ENCODE measurements at places on chromosomes 7 and 10.

DNA sequence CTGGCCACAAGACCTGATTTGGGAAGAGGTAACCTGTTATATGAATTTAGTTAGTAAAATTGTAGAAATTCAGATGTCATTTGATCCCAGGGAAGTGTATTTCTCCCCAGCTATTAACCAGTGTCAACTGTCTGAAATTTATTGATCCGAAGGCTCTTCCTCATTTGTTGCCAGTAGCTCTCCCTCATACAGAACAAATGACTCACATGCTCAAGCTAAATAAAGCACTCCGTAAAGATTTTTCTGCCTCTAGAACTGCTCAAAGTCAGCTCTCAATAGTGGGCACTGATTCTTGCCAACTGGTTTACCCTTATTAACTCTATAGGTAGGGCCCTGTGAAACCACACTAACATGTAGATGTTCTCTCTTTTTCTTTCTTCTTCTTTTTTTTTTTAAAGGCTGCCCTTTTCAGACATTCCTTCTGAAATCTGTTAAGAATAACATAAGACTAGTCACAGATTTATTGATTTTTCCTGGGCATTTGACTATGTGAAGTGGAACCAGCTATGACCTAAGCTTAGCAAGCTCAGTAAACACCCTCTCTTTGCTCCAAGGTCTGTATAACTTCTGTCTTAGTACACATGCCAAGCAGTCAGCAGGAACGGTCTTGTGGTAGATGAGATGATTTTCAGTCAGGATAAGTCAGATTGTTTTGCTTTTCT is 21.8 kb downstream of the RPA3 start:
- DNase-seq: no peak

DNA sequence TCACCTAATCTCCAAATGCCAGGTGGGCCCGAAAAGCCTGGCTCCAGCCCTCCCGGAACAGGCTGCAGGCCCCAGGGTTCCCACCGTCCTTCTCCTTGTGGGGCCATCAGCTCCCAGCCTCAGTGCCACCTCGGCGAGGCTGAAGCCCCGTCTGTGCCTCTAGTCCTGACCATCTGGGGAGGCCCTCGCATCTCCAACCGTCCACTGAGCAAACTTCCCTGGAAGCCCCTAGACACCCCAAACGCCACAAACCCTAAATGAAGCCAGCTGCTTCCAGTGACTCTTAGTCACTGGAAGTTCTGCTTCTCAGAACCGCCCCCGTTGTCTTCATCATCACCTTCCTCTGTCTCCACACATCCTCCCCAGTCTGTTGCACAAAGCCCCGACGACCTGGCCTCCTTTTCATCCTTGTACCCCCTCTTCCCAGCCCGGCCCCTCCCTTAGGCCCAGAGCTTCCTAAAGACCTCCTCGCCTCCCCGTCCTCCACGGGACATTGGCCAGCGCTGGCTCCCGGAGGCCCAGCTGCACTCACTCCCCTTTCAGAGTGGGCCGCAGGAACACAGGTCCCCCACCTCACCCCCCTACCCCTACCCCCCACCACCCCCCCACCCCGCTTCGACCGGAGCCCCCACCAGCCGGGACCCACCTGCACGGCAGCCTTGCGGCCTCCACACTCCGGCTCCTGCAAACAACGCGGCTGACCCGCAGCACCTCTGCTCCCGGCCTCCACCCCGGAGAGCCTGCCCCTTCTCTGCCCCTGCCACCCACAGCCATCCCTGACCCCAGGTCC is 1.1 kb upstream of the DIP2C start:
- no peak for DNase-seq

GRCh38 chr10:124725171-124725631 is 19.0 kb downstream of the FAM53B start:
- DNase-seq: no peak

DNA sequence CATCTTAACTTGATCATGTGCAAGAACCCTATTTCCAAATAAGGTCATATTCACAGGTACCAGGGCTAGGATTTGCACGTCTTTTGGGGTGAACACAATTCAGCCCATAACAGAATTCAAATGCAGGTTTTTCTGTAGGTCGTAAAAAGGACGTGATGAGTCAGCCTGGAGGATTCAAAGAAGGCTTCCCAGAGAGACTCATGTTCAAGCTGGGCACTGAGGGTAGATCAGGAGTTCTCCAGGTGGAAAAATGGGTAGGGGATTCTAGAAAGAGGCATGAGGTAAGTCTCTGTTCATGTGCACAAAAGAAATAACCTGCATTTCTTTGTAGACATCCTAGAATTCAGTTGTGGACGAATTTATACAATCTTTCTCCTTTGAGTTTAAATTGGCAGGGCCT is 160.4 kb downstream of the RPS24 start:
- no peak for DNase-seq

GRCh38 chr10:13437026-13437555 is 89.0 kb upstream of the SEPHS1 start:
- no peak for DNase-seq

DNA sequence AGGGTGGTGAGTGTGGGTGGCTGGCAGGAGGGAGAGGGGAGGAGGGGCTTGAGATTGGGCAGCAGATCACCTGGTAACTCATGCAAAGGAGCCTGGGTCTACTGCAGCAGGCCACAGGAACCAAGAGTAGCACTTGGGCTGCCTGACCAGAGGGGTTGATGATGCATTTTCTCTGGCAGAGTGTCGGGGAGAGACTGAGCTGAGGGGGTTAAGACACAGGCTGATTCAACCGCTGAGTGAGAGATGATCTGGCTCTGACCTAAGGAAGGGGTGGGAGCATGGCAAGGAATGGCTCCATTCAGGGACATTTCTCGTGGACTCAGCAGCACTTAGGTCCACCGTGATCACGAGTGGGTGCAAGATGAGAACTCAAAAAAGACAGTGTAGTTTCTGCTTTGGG is 115.5 kb upstream of the STK17A start:
- no peak for DNase-seq

- no peak for DNase-seq
Observed at GRCh38 chr7:135490783-135491182, 19.1 kb downstream of the CNOT4 start.

DNA sequence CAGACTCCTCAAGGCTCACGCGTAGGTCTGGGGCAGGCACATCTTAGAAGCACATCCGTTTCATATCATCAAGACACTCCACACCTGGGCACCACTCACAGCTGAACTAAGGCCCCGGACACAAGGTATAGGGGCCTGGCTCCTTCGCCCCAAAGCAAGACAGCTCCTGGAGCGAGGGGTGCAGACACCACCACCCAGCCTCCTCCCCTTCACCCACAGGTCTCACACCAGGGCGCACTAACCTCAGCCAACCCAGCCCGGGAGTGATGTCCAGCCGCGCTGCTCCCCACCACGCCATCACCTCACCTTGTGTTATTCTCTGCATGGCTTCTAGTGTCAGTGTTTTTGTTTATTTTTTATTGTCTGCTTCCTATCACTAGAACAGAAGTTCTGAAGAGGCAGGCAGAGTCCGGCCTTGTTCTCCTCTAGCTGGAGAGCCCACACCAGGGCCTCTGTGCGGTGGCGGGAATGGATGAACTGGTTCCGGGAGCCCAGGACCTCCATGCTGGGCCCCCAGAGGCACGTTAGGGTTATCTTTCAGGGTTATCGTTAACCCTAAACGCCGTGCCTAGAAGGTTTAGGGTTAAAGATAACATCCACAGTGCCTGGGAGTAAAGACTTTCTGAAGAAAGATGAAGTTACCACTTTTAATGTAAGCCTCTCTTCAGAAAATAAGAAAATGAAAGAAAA is 21.8 kb downstream of the BRI3 start:
- DNase-seq: no peak

DNA sequence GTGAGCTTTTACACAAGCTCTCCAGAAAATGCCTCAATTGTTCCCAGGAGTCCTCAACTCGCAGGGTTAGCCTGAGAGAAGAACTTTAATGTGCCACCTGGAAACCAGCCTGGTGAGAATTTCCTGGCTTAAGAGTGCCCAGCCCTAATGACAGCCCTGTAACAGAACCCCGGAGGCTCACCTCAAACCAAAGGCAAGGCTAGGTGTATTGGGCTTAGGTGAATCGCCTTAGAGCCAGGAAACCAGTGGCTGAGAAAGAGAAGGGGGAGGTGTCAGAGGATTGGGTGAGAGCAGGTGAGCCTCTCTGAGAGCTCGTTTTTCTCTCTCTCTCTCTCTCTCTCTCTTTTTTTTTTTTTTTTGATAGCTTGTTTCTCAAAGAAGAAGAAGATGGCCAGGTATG is 7.3 kb downstream of the OCM2 start:
- DNase-seq: no peak

GRCh38 chr10:48691812-48692528 is 7.3 kb downstream of the WDFY4 start:
- no peak for DNase-seq

DNA sequence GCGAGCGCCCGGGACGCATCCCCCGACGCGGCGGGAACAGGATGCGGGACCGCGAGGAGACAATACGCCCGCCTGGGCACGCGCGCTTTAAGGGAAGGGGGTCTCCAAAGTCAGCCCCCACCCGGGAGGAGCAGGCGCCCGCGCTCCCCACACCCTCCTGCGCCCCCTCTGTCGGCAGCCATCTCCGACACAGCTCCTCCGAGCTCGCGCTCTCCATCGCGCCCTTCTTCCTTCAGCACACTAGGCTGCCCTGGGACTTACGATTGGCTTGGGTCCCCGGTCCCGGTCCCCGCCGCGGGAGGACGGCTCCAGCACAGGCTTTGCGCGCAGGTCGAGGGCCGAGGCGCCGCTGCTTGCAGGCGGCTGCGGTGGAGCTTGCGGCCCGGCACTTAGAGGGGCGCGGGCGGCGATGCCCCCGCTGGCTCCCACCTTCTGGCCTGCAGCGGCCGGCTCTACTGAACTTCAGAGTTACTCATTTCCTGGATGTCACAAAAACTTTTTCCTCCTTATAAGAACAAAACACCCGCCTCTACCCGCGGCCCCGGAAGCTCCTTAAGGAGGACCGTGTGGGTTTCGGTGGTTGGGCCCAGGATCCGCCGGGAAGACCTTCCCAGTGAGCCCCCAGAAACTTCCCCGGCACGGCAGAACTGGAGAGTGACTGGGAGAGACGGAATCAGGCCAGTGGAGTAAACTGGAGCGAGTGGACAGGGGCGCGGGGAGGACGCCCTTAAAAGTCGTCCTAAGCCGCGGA is at the start of gene ITPRIP:
Gene ITPRIP (minus strand): TSS at position 481 of the 751 bp plus-strand sequence. CDS start 22,414 bp downstream, outside the sequence.
- DNase-seq: peak; percentile 82

DNA sequence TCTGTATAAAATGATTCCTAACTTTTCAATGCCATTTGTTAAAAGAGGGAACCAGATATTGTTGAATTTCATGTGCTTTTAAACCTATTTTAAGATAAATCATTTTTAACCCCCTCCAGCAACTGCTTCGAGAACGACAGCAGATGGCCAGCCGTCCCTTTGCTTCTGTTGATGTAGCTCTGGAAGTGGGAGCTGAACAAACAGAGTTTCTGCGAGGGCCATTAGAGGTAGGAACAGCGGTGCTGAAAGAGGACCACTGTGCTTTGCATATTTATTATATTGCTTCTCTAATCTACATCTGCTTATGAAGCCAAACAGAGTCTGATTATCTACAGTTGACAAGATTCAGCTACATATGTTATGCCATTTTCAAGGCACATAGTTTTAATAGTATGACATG is 545.9 kb downstream of the GFRA1 start:
- DNase-seq: no peak

DNA sequence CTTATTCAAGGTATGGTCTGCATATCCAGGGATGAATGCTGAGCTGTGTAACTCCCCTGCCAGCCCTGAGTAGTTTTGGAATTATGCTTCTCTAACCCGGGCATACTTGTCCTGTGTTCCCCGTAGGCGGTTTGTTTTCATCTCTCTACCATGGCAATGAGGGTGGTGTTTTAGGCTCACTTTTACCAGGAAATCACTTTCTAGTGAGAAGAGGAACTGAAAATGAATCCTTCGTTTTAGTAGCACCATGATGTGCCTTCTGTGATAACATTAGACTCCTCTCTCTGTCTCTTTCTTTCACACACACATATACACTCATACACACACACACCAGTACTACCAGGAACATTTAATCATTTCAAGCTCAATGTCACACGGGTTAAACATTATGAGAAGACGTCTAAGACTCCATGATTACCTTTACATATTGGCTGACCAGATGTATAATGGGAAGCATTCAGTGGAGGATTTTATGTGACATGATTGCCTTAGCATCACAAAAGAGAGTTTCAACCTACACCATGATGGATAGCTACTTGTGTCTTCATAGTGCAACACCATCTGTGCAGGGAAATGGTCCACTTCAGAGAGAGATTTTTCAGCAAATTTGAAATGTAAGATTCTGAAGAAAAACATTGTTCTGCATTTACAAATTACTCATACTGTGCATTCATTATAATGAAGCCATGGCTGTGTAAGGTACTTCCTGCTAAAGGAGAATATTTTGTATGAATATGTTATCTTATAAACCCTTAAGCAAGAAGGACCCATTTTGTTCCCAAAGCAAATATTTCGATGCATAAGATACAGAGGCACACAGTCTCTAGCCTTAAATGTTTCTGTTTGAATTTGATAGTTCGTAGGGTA is 31.0 kb upstream of the PFKP start:
- DNase-seq: no peak

DNA sequence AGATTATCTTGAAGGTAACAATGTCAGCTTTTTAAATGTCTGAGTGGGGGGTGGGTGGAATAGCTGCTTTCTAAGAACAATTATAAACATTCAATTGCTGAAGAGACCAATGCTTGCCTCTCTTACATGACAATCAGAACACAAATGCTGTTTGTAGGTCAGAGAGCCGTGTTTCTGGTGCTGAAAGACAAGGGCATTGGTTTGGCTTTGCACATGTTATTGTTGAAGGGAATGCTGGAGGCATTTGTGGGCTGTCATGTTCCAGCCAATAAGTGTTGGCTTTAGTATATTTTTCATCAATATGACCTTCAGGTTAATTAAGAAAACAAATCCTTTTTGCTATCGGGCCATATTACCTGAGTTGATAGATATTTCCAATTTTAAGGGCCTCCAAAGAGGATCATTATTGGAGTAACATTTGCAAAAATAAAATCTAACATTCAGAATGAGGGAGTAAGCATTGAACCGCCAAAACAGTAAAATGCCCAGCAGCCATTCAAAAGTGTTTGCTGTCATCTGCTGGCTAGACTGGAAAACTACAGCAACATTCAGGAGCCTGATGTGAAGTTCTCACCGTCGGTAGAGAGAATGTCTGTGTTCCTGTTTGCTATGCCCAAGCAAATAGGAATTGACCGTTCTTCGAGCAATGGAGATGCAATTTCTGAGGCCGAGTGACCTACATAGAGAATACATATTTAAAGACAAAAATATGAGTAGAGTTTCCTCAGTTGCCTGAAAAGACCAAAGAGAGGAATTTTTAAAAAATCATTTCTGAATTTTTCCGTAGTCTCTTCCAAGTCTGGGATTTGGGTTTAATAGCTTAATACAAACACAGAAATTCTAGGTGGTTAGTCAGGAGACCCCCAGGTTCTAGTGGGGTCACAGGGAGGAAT is 118.9 kb downstream of the APBB1IP start:
- DNase-seq: peak; percentile 44

Measured in AML-193 (cell line).